ENCODE measurements at places on chromosomes 12 and 14.
A peak's percentile ranks its signal among the peaks of the same experiment; 100 is the strongest.

GRCh38 chr12:119672194-119672593 lies 4.3 kb downstream of the PRKAB1 start:
- no peak for DNase-seq

GRCh38 chr14:56118611-56119181 lies 485 bp downstream of the PELI2 start:
- DNase-seq = peak; percentile 80

DNA sequence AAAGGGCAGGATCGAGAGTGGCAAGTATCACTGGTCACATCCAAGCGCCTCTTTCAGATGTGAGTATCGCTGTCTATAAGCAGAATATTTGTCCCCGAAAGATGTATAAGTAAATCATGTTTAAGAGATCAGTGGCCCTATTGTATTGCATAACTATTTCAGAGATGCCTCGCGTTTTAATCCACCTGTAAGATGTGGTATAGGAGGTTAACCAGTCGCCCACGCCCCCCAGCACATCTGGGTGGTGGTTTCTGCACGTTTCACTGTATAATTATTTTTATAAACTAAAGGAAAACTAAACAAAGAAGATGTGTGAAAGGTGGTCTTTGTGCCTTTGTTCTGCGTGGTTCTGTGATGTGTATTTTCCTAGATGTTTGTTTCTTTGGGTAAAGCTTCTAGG lies 28.9 kb downstream of the RIMBP2 start:
- no peak for DNase-seq

DNA sequence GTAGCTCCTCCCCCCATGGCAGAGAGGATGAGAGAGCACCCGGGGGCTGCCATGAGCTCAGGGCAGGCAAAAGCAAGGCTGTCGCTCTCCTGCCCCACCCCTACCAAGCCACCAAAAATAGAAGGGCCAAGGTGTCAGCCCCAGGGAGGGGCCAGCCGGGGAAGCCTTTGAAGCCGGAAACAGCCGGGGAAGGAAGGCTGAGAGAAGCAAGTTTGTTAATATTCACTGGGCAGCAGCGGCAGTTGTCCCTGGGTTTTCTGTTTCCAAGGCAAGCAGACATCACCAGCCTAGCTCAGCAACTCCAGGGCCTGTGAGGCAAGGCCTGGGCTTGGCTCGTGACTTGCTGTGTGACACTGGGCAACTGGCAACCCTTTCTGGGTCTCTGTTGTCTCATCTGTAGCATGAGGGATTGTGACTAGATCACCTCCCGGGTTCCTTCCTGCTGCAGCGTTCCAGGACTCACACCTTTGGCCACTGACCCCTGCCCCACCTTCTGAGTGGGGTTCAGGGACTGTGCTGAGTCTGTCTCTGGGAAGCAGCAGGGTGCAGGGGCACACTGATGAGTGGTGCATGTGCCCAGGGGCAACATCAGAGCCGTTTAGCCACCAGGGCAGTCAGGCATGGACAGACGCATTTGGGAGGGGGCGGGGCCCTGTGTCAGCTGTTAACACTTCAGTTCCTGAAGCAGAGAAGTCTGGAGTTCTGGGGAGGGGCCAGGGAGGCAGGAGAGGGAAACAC lies 24.3 kb downstream of the SYNDIG1L start:
- DNase-seq = peak; percentile 91

GRCh38 chr14:99839696-99840095 lies 46.5 kb downstream of the EML1 start:
- no peak for DNase-seq

GRCh38 chr12:67509666-67510386 lies 138.7 kb upstream of the DYRK2 start:
- DNase-seq = no peak

- DNase-seq = no peak
Observed at GRCh38 chr12:128606051-128606450, 217.7 kb downstream of the SLC15A4 start.

- no peak for DNase-seq
Observed at GRCh38 chr14:74551431-74552371, 58.1 kb downstream of the ISCA2 start.

- no peak for DNase-seq
Observed at GRCh38 chr12:91841822-91842221, 303.8 kb downstream of the BTG1 start.

GRCh38 chr12:94532490-94533422 lies 73.1 kb upstream of the CEP83 start:
- DNase-seq = peak; percentile 92

DNA sequence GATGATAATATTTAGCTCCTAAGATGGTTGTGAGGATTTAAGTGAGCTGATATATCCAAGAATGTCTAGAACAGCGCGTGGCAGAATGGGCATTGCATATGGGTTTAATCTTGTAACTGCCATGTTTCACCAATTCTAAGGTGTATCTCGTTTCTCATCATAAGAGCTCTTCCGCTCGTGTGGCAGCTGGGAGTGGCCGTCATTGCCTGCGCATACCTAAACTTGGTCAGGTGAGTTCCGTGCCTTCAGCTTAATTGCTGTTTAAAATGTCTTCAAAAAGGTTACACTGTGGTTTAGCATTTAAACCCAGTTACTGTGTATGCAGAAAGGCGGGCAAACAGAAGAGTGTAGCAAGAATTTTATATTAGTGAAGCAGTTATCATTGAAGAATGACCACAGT lies 4.5 kb upstream of the AQP2 start:
- DNase-seq = no peak

GRCh38 chr12:7498809-7499208 lies 4.8 kb downstream of the CD163 start:
- no peak for DNase-seq
